ENCODE measurements at places on chromosomes 13 and 19.

DNA sequence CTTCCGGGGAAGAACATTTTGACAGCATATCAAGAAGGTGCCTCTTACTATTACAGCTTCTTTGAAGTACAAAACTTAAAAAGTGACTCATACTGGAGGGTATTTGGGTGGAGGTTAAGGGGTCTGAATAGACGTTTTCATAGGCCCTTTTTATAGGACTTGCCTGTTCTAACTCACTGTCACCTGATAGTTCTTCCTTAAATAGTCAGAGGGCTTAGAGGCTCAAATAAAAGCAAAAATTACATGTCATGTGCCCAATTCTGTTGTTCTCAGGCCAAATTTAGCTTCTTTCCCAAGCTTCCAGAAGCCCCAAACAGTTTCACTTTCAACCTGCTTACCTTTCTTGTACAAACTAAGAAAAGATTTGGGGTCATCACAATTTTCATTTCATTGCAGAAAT, 16.1 kb upstream of the SLC46A3 start:
- no peak for DNase-seq

DNA sequence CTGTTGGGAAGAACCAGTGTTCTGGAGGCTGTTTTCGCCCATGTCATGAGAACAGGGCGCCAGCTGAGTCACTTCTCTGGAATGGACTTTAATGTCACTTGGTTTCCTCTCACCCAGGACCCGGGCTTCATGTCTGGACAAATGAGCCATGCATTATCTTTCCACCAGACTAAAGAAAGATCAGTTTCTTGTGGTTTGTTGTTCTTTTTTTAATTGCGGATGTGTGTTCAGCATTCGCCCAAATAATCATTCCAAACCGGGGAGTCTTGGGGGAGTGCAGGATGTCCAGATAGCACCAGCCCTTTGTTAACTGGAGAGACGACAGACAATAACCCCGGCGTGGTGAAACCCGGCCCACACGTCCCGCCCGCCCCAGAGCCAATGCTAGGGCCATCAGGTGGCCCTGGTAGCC, 102.5 kb downstream of the COL4A2 start:
- DNase-seq, result no peak

DNA sequence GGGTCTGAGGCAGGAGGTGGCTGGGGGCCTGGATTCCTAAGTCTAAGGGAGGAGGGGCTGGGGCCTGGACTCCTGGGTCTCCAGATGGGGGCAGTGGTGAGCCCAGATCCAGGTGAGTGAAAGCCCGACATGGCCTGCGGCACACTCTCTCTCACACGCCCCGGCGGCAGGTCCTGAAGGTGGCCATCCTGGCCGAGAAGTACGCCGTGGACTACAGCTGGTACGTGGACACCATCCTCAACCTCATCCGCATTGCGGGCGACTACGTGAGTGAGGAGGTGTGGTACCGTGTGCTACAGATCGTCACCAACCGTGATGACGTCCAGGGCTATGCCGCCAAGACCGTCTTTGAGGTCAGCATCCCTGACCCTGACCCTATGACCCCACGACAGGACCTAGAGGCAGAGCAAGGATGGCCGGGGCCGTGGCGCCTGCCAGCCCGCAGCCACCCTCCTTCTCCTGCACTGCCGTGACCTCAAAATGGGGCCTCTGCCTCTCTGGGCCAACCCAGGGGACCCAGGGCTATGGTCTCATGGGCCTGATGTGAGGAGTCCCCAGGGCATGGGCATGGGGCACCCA, 13.2 kb downstream of the FUZ start:
- no peak for DNase-seq

DNA sequence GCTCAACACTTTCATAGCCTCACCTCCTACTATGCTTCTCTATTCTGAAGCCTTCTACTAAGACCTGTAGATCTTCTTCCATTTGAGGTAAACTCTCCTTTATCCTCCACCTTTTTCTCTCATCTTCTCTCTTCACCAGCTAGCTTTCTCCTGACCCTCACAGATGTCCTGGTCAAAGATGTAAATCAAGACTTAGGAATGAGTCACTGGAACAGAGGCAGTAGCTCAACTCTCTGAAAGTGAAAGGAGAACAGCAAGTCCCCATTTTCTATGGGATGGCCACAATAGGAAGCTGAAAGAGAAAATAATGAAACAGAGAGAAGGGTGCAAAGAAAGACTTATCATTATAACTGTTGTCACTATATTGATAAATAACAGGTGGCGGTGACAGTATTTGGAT, 86.1 kb upstream of the DOCK9 start:
- no peak for DNase-seq

DNA sequence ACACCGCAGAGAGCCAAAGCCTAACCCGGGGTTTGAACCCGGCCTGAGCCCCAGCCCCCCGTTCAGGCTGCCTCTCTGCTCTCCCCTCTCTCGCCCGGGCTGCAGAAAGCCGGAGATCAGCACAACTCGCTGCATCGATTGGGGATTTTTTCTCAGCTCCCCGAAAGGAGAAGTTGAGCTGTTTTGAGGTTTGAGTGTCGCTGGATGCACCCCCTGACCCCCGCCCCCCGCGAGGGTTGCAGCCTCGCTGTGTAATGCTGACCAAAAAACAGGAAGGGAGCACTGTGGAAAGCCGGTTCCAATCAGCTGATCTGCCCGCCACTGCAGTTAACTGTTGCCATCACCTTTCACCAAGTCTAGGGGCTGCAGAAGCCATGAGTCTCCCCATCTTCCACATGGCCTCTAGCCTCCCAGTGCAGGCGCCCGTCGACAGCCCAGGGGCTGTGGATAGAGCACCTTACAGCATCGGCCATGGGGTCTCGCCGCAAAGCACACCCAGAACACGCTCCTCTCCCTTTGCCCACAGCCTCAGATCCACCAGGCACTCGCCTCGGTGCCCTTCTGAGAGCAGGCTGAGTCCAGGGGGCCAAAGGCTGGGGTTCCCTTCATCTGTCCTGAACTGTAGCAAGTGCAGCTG, 34.5 kb downstream of the MYO9B start:
- DNase-seq, result no peak

DNA sequence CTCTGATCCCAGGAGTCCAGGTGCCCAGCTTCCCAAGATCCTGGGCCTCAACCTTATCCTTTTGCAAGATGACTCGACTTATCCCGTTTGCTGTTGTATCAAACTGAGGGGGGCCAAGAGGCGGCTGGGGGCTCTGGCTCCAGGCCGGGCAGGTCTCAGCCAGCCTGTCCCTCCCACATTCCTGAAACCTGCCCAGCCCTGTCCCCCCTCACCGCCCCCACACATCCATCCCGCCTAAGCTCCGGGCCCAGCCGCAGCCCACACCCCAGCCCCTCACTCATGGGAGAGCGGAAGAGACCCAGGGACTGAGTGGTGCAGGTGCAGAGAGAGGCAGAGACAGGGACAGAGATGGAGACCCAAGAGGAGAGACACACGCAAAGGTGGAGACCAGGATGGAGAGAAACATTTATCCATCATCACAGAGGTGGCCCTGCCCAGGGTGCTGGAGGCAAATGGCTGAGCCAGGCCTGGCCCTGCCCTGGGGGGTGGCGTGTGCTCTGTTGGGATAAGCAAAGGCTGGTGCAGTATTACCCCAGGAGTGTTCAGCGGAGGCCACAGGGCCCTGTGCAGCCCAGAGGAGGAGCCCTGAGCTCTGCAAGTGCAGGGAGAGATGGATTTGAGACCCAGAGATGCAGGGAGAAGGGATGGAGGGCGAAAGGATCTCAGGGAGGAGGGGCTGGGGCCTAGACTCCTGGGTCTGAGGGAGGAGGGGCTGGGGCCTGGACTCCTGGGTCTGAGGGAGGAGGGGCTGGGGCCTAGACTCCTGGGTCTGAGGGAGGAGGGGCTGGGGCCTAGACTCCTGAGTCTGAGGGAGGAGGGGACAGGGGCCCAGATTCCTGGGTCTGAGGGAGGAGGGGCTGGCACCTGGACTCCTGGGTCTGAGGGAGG, 1.6 kb downstream of the BCAM start:
- no peak for DNase-seq

GRCh38 chr19:3451451-3451866, 28.9 kb downstream of the SMIM24 start:
- no peak for DNase-seq

DNA sequence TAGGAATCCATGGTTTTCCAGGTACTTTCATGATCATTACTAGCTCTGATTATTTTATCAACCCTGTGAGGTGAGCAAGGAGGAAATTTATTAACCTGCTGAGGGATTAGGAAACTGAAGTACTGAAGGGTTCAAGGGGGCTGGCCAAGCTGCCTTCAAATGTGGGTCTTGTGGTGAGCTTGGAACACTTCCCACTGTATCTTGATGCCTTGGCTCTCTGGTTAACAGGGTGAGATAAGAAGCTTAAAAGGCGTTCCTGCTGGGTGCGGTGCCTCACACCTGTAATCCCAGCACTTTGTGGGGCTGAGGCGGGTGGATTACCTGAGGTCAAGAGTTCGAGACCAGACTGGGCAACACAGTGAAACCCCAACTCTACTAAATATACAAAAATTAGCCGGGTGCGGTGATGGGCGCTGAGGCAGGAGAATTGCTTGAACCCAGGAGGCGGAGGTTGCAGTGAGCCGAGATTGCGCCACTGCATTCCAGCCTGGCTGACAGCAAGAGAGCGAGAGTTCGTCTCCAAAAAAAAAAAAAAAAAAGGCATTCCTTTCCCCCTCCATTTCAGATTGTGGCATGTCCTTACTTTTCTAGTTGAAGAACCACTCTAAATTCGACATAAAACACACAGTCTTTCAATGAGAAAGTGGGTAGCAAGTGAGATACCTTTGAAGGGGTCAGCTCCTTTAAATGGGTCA, 70.2 kb downstream of the KLF2 start:
- no peak for DNase-seq

GRCh38 chr13:28181413-28181812, 43.1 kb downstream of the PAN3 start:
- no peak for DNase-seq

GRCh38 chr19:50203281-50204080, at the start of gene MYH14:
TSS of gene MYH14 (plus strand) at chr19:50203622. CDS start at chr19:50210366, 6,744 bp downstream.
- no peak for DNase-seq

DNA sequence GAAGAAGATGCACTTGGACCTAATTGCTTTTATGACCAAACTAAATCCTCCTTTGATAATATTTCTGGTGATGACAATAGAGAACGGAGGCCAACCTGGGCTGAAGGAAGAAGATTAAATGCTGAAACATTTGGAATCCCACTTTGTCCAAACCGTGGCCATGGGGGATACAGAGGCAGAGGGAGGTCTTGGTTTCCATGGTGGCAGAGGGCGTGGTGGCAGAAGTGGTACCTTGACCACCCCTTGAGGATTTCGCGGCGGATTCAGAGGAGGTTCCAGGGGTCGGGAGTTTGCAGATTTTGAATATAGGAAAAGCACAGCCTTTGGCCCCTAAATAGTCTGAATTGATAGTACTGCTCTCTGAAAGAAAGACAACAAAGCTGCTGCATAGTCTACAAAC, 7.2 kb upstream of the LILRB3 start:
- DNase-seq, result no peak

GRCh38 chr19:39083983-39084731, at the start of gene ACP7:
TSS of gene ACP7 (plus strand) at chr19:39084368. CDS start at chr19:39085270, 902 bp downstream.
- no peak for DNase-seq

DNA sequence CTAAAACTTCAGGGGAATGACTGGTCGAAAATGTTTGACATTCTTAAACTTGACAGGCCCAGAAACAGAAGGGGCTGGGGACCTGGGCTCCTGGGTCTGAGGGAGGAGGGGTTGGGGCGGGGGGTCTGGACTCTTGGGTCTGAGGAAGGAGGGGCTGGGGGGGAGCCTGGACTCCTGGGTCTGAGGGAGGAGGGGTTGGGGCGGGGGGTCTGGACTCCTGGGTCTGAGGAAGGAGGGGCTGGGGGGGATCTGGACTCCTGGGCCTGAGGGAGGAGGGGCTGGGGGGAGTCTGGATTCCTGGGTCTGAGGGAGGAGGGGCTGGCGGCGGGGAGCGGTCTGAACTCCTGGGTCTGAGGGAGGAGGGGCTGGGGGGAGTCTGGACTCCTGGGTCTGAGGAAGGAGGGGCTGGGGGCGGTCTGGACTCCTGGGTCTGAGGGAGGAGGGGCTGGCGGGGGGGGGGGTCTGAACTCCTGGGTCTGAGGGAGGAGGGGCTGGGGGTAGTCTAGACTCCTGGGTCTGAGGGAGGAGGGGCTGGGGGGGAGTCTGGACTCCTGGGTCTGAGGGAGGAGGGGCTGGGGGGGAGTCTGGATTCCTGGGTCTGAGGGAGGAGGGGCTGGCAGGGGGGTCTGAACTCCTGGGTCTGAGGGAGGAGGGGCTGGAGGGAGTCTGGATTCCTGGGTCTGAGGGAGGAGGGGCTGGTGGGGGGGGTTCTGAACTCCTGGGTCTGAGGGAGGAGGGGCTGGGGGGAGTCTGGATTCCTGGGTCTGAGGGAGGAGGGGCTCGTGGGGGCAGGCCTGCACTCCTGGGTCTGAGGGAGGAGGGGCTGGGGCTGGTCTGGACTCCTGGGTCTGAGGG, 5.5 kb upstream of the KLK6 start:
- no peak for DNase-seq

Measured in activated CD8-positive, alpha-beta memory T cell treated with anti-CD3 and anti-CD28 coated beads for 4 hours (primary cell).